ELR (cell line): ENCODE measurements at places on chromosomes 5 and 9.

DNA sequence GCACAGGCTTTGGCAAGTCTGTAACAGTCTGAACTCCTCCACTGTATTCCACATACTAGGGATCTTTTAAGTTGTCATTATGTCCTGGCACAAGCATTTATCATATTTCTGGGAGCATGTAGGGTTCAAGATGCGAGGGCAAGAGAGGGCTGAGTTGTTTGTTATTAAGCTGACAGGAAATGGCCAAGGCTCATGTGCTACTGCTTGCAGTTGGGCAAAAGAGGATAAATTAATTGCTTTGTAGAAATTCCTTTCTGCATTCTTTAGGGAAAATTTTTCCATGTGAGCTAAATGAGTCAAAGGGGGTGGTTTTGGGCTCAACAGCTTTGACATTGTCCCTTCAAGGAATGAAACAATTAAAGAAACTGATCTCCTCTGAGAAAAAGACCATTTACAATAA lies 35.4 kb downstream of the DOCK8 start:
- no peak for DNase-seq

DNA sequence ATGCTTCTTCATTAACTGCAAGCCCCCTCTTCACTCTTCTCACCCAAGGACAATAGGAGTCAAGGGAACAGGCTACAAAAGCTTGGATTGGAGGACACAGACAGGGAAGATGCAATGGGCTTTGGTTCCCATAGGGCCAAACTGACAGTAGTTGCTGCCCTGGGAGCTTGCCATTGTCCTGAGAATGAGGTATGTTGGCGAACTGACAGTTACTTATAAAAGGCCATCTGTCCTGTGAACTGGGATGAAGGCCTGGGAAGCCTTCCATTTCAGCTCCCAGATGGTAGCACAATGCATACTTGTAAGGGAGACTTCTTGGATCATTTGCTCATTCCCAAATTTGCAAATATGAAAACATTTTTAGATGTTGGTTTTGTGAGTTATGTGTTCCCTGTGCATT lies 88.9 kb downstream of the SNCAIP start:
- no peak for DNase-seq

- DNase-seq: peak; percentile 50
Measured at GRCh38 chr5:154390096-154390495, 55.7 kb upstream of the SAP30L start.

DNA sequence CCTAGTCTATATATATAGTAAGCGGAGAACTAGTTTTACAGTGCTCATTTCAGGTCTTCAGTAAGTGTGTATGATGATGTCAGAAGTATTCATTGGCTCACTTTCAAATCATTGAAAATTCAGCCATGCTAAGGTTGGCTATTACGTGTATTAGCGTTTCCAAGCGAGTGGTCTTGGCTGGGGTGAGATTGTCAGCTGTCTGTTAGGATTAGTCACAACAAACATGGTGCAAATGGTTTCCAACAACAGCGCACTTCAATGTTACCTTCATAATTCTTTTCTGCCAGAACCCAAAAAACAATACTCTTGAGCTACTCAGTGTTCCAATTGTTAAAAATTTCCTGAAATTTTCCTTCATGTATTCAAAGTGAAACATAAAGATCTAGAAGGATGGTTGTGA lies 283.0 kb downstream of the AOPEP start:
- DNase-seq: no peak

DNA sequence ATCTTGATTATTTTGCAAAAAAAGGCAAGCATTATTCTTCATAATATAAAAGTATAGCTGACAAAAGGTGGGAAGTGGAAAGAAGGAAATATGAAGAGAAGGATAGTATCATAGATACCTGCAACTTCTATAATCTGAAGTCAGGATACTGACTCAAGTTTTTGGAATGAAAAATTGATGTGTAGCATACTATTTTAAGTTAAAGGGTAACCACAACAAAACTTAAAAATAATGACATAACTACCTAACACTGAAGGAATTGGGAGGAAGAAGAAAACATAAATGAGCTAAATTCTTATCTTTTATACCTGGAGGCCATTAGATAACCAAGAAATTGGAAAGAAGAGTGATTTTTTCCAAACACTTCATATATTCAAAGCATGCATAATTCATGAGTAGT lies 51.8 kb upstream of the TLE1 start:
- DNase-seq: no peak

DNA sequence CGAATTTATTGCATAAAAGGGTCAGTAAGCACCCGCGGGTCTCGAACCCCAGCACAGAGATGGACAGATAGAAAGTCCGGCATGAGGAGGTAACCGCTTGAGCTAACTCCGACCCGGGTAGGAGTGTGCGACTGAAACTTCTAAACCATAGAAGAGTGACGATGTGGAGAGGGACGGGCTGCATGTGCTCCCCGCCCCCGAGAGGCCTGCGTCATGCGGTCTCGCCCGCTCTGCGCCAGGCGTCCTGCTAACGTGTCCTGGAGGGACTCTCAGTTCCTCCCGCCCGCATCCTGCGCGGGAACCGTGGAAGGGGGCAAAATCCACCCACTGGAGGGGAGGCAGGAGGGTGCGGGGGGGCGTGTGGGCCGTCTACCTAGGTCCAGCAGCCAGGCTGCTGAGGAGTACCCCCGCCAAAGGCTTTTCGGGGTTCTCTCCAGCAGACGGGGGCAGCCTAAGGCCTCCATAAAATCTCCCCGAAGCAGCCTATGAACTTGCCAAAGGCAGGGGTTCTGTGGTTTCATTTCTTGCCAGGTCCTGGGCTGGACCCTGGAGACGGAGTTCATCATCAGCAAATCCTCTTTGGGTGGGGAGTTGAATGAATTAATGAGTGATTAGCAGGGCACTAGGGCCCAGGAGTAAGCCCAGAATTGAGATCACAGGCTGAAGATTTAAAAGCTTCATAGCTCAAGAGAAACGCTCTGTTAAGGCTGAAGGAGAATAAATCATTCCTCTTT lies 51.9 kb downstream of the TGFBI start:
- peak; percentile 88 for DNase-seq

DNA sequence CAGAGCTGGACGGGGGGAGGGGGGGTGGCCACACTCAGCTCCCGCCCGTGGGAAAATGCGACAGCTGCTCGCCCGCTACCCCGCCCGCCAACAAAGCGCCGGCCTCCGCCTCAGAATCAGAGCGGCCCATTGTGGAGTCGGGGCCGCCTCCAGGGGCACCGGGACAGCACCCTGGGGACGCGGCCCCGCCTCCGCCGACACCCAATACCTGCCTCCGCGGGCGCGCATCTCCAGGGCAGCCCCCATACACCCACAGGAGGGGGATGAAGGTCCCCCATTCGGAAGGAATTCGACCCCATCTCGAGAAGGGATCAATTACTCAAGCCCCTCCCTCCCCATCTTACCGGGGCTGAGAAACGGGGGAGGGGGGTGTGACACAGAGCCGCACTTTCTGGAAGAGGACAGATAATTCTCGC lies 1.3 kb downstream of the NOTCH1 start:
- DNase-seq: peak; percentile 46

- DNase-seq: no peak
Measured at GRCh38 chr5:179163236-179164155, 103.3 kb downstream of the ZNF354C start.

DNA sequence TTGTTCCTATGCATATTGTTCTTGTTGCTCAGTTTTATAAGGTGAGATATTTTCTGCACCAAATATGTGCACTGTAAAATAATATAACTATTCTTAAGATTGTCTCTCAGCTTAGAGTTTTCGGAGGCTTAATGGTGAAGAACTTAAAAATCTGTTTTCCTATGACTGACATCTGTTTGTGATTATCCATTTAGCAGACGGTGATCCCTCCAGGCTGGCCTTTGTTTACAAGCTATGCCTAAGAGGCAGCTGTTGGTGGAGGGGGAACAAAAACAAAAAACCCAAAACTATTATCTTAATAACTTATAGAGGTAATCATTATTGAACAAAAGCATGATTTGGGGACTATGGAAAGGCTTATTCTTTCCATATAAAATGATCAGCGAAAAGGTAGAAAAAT lies 658 bp downstream of the PDCD1LG2 start:
- peak; percentile 21 for DNase-seq

GRCh38 chr5:58360794-58361193 lies 99.1 kb downstream of the PLK2 start:
- DNase-seq: no peak

- no peak for DNase-seq
Measured at GRCh38 chr9:126982215-126983002, 67.8 kb downstream of the RALGPS1 start.

GRCh38 chr9:110099236-110100095 lies 108.5 kb downstream of the C9orf152 start:
- DNase-seq: peak; percentile 70

GRCh38 chr5:14105718-14106410 lies 37.3 kb upstream of the TRIO start:
- peak; percentile 98 for DNase-seq

- no peak for DNase-seq
Measured at GRCh38 chr5:65791712-65792673, 70.0 kb downstream of the NLN start.

- DNase-seq: no peak
Measured at GRCh38 chr9:96186591-96187011, 115.4 kb downstream of the HSD17B3 start.

DNA sequence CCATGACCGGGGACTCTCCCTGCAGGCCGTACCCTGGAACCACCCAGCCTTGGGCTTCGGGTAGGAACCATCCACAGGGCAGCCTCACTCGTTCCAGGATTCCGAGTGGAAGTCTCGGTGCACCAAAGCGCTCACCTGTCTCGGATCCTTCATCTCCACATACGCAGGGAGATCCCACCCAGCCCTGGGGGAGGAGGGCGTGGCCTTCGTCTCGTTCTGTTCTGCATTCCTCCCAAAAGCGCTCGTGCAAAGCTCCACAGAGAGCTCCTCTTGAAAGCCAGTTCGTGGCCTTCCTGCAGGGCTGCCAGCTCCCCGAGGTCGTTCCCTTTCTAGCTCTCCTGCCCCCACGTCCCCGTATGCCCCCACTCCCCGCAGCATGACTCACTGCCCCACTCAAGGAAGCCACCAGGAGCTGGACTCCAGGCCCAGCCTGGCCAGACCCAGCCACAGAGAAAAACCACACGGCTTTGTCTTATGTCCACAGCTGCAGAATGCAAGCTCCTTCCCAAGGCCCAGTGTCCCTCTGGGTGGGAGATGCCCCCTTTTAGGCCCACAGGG lies 65.0 kb upstream of the SARDH start:
- DNase-seq: no peak

DNA sequence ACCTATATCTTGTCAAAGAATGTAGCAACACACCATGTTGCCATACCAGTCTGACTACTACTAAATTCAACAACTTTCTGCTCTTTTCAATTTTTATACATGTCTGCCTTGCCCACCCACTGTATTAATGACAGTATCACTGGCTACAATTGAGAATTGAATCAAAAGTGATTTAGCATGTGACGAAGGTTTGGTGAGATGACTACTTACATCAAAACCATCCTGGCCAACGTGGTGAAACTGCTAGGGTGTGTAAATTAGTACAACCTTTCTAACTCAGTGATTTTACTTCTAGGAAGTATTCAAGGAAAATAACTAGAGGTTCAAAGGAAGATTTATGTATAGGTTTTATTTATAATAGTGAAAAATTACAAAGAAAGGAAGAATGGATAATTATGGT lies 109.8 kb downstream of the UNC13B start:
- DNase-seq: no peak

DNA sequence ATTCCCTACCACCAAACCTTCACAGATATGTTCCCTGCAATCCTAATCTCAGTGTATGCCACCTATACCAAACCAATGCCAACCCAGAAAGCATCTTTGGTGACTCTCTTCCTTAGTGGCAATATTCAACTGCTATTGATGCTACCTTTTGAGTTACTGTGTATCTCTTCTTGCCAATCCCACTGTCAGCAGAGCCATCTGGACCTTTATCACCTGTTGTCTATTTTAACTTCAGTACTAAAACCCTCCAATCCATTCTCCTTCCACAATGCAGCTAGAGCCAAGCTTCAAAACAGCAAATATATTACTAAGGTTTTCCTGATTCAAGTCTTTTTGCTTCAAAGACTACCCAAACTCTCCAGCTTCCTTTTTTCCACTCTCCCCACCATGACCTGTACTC lies 777.2 kb upstream of the DMAC1 start:
- no peak for DNase-seq

- peak; percentile 47 for DNase-seq
Measured at GRCh38 chr5:90386099-90386710, 23.4 kb downstream of the CETN3 start.

GRCh38 chr9:126607731-126608130 lies 6.0 kb upstream of the LMX1B start:
- DNase-seq: no peak

DNA sequence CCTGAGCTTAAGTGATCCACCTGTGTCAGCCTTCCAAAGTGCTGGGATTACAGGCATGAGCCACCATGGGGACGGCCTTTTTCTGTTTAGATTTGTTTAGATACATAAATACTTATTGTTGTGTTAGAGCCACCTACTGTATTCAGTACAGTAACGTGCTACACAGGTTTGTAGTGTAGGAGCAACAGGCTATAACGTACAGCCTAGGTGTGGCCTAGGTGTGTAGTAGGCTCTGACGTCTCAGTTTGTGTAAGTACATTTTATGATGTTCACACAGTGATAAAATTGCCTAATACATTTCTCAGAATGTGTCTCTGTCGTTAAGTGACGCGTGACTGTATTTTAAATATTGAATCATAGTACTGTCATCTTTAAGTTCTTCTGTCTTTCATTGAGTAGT lies 84.1 kb downstream of the MELK start:
- no peak for DNase-seq

- DNase-seq: peak; percentile 63
Measured at GRCh38 chr9:97109194-97109811, 70.4 kb upstream of the CTSV start.

DNA sequence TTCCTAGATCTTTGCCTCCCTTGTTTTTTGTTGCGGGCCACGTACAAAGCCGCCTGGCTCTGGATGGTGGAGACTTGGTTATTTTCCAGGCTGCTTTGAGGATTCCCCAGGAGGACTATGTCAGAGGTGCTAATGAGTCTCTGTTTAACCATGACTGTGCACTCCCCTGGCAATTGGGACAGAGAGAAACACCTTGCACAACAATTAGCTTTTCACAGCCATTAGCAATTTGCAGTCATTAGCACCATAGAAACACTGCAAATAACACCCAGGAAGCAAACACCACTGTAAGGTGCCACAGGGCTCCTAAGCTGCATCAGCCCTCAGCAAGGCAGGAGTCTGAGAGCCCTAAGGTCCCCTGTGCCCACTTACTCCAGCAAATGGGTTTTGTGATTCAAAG lies 201.0 kb upstream of the VLDLR start:
- no peak for DNase-seq

DNA sequence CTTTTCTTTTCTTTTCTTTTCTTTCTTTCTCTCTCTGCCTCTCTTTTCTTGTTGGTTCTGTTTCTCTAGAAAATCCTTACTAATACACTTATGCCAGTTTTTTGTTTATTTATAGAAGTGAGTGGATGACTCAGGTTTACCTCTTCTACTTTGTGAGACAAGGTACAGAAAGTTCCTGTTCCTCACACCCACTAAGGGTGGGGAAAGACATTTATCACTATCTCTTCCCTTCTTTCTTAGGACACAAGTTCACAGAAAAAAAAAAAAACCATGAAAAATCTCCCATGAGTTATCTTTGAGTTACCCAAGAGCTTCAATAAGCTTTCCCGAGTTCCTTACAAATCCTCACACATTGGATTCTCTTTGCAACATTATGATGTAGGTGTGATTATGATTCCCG lies 60.9 kb upstream of the CD180 start:
- DNase-seq: no peak

- DNase-seq: no peak
Measured at GRCh38 chr5:73328640-73329039, 119.9 kb downstream of the FOXD1 start.
